Stimulated activated CD8-positive, alpha-beta memory T cell treated with anti-CD3 and anti-CD28 coated beads, Interleukin-2, amount 100 ng/mL, for 1 hour (primary cell): ENCODE measurements at places on chromosomes 3 and 15.

GRCh38 chr3:128358156-128358895 lies 108.4 kb downstream of the DNAJB8 start:
- no peak for DNase-seq

GRCh38 chr3:39213613-39214012 lies 21.2 kb upstream of the XIRP1 start:
- DNase-seq = no peak

DNA sequence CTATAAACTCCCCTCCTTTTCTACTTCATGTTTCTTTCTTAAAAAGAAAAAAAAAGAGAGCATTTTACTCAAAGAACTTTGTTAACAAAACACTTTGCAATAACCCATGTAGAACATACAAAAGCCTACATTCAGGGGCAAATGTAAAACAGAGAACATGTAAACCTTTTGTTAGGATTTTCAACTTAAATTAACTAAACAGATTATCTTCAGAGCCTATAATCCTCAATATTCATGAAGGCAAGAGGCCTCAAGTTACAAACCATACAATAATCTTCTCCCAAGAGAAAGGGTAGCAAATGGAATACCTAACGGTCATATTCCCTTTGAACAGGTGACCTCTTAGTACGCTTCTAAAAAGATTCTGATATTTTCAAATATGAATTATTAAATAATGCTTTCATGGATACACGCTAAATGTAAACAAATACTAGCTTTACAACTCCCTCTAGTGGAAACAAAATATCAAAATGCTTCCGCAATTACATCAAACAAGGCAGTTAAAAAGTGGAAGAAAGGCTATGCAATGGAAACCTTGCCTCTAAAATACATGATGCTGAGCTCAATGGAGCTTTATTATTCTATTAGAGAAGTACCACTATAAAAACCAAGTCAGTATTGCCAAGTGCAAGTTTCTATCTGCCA lies 9.9 kb downstream of the CEP152 start:
- DNase-seq = no peak

DNA sequence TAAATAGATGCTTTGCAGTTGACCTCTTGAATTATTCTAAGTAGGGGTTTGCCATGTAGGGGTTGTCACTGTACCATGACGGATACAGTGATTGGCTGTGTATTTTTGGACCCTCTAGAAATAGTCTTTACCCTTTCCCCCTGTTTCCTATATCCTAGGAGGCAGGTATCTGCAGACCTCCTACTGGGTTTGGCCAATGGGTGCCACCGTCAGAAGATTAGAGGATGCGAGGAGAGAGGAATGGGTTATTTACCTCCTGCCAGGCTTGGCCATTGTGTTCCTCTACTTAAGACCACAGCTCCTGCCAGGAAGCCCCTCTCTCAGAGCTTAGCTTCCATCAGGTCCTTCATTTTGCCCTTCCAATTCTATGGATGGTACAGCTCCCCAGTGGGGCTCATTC lies 40.2 kb upstream of the CLRN1 start:
- DNase-seq = no peak

- no peak for DNase-seq
Measured at GRCh38 chr3:172272698-172273097, 175.6 kb downstream of the GHSR start.

DNA sequence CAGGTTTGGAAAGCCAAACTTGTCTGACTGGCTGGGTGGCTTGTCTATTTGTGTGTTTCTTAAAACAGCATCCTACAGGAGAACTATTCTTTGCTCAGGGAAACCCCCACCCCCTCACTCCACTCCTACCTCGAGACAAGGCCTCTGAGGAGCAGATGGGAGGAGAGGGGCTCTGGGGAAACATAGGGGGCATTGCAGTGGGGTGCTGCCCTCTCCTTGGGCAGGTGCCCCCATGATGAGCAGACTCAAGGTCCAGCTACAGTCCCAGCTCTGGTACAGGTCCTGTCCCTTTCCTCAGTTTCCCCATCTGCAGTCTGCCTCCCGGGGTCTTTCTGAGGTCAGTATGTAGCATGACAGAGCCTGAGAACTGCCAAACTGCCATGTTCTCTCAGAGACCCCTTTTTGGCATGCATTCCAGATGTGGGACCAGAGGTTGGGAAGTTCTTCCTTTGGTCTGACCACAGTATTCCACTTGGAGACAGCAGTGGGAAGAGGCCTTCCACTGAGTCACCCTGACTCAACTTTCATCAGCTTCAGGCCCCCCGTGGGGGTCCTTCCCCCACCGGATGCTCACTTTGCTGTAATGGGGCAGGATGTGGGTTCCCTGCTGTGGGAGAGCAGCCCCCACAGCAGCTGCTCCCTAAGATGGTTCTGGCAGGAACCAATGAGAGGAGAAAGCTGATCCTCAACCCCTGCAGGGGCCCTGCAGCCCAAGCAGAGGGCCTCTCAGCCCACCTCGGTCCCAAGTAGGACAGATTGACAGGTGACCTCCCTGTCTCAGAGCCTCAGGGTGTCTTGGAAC lies 32.3 kb upstream of the CYP11A1 start:
- no peak for DNase-seq

GRCh38 chr3:74531491-74531890 lies 83.0 kb downstream of the CNTN3 start:
- no peak for DNase-seq

DNA sequence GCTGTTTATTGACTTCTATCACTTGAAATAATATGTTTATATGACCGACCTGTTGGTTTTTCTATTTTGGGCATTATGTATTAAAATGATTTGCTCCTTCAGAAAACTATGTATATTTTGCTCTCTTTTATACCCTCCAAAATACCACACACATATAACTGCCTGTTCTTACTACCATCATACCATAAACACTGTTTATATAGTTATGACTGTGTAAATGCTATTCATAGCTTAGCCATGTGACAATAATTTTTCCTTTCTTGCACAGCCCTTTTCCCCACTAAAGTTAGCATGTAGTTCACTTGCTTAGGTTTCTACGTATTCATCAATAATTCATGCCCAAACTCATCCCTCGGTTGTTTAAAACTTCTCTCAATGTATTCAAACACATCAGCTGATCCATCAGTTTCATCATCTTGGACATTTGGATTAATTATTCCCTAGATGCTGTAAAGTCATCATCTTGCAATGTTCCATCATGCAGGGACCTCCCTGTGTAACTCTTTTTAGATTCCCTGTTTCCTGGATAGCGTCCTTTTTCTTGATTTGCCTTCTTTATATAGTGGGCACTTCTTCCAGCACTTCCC lies 8.2 kb upstream of the RYK start:
- no peak for DNase-seq

- DNase-seq = no peak
Measured at GRCh38 chr3:84439476-84439875, 519.3 kb upstream of the CADM2 start.

GRCh38 chr3:135970506-135971116 lies 5.1 kb downstream of the PPP2R3A start:
- DNase-seq = no peak

DNA sequence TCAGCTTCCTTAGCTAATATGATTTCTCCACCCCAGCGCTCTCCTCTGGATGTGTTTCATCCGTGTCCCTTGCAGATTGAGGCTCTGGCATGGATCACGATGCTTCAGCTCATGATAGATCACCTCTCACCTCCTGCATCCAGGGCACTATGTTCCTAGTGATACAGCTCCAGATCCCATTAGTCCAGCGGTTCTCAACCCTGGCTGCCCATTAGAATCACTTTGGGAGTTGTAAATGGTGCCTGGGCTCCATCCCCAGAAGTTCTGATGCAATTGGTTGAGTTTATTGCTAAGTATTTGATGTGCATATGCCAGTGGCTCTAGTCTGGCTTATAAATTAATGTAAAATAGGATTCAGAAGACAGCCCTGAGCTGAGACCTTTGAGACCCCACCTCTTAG lies 34.5 kb downstream of the INSYN1 start:
- no peak for DNase-seq

DNA sequence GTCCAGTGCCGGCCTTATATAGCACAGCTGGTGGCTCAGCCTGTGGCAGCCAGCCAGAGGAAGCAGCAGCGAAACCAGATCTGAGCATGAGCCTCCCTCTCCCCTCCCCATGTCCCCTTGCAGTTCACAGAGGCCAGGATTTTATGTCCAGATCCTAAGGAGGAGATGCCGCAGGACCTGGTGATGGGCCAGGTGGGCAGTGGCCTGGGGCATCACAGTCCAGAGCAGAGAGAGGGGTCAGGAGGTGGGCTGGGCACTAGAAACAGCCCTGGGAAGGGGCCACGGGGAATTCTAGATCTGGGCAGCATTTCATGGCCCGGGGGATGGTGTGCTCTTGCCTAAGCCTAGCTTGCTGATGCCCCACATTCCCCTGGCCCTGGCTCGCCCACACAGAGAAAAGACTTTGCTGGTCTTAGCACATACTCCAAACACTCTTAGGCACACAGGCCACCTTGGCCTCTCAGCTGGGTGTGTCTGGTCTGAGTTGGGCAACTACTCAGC lies 259 bp upstream of the CILP start:
- DNase-seq = no peak
